ENCODE measurements at places on chromosomes 7 and 10.

GRCh38 chr10:3330663-3331062 lies 158.1 kb upstream of the PITRM1 start:
- DNase-seq = no peak

DNA sequence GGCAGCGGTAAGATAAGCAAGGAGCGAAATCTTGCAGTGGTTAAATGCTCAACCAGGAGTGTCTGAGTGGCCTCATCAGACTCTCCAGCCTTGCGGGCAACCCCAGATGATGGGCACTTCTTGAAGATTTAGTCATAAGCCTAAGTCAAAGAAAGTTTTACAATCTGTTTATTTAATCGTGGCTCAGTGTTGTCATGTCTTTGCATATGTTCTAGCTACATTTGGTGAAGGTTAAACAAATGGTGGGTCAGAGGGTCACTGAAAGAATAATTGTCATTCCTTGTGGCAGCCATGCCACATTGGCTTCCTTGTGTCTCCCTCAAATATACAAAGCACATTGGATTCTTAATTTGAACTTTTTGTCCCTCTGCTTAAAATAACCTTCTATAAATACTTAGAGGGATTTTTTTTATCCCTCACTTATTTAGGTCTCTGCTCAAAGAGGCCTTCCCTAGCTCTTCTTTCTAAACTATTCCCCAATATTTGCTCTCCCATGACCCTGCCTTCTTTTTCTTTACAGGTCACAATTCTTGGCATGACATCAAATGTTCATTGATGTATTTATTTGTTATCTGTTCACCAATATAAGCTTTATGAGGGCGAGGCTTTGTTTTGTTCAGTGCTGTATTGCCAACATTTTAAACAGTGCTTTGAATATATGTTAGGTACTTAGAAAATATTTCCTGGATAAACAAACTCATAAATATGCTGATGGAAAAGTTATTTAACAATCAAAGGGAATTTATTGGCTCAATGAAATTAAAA lies 68.7 kb downstream of the NEUROD6 start:
- DNase-seq = no peak

- no peak for DNase-seq
Observed at GRCh38 chr7:38051786-38052185, 126.3 kb upstream of the STARD3NL start.

DNA sequence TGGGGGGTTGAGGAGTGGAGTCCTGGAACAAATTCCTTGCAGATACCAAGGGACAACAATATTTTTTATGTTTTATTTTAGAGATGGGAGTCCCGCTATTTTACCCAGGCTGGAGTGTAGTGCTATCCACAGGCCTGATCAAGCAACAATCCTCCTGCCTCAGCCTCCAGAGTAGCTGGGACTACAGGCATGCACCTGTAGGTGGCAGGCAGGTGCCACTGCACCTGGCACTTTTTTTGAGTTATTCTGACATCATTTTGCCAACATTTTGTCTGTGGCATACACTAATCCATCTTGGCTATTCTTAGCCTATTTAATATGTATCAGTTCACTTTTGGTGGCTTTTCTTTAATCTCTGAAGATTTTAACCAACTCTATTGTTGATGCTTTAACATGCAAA lies 317.8 kb upstream of the MTPN start:
- no peak for DNase-seq

DNA sequence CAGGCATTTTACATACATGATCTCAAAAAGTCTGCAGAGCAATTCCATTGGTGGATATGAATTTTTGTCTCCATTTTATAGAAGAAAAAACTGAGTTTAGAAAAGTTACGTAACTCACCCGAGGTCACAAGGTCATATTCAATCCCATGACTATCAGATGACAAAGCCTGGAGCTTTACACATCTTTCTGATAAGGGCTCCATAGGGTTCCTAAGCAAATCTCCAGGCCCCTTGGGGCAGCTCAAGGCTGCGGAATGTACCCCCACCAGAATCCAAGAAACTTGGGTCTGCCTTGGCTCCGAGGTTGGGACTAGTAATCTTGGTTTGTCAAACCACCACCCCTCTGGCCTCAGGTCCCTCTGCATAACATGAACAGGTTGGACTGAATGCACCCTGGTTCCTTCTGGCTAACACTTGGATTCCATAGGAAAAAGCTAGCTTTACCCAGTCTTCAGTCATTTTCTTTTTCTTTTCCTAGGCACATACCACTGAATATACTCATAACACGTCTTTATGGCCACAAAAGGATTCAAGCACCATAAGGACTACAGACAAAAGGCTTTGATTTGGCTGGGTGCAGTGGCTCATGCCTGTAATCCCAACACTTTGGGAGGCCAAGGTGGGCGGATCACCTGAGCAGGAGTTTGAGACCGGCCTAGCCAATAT lies 55.5 kb downstream of the PIP4K2A start:
- DNase-seq = no peak
